AG04450 (cell line): ENCODE measurements at places on chromosomes 1 and 21.

- DNase-seq, result no peak
These were observed 220.3 kb upstream of the FGGY start for GRCh38 chr1:59076612-59077011.

GRCh38 chr1:67590329-67590728 is 94.7 kb upstream of the GADD45A start:
- DNase-seq, result no peak

GRCh38 chr1:58898739-58899586 is 115.1 kb upstream of the JUN start:
- DNase-seq, result no peak

GRCh38 chr1:14613926-14614325 is 15.4 kb downstream of the KAZN start:
- DNase-seq, result no peak

DNA sequence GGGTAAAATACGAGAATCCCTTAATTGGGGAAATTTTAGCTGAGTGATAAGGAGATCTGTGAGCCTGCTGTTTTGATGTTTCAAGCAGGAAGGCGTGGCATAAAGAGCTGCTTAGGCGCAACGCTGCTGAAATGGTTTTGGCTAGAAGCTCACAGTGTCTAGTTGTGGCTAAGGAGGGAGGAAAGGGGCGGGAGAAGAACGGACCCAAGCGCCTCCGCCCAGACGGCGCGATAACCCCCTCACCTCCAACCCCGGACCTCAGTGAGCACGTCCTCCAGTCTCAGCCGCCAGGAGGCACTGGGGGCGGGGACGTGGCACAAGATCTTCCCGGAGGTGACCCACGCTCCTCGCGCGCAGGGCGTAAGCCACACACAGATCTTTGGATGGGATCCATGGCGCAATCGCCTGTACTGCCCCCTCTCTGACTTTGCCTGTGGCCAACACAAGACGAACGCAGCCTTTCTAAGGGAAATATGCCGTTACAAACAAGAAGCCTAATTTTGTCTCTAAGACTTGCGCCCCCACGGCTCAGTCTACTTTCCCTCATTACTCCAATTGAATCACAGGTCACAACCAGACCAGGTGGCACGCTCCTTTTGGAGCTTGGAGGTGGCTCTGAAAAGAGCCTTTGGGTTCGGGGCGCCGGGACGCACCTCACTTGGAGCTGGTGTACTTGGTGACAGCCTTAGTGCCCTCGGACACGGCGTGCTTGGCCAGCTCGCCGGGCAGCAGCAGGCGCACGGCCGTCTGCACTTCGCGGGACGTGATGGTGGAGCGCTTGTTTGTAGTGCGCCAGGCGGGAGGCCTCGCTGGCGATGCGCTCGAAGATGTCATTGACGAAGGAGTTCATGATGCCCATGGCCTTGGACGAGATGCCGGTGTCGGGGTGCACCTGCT is 23.4 kb upstream of the RNF187 start:
- DNase-seq, result no peak

DNA sequence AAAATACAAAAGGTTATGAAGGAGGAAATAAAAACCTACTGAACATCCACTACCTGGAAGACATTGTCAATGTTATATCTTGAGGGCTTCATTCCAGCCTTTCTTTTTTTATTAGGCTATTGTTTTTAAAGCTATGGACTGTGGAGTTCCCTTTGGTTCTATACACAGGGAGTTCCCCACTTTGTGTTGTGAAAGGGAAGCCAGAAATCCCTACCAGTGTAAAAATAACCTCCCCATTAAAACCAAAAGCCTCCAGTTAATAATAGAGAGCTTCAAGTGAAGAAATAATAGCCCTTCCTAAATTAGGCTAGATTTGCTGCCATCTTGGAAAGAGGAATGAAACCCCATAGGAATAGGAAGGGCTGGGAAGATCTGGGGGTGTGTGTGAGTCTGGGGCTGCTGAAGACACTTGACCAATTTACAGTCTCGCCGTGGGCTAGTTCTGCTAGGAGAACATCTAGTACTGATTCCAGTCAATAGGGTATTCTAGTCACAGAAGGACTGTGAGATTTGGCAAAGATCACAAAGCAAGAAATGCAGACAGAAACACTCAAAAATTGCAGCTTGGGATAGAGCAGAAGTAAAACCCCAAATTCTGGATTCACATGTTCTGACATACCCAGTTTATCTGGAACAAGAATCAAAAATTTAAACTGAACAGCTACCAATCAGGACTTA is 32.4 kb upstream of the PTGFRN start:
- DNase-seq, result no peak

DNA sequence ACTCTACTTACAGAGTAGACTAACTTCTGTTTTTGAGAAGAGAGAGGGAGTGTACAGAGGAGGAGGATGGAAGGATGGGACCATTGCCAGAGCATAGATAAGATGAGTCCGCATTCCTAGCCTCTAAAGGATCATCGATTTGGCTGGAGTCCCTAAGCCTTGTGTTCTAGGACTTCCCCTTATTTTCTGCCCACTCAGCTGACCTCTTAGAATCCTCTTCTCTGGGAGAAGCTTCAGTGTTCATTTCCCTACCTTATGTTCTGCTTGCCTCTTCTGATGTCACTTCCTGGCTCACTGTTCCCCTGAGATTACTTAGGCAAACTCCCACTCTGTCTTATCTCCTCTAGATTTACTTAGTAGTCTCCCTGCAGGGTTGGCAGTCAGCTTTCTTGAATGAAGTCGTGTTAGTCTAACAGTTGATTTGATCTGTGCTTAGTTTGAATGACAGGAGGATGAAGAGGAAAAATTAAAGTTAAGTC is 156.7 kb downstream of the SYT2 start:
- DNase-seq, result no peak

DNA sequence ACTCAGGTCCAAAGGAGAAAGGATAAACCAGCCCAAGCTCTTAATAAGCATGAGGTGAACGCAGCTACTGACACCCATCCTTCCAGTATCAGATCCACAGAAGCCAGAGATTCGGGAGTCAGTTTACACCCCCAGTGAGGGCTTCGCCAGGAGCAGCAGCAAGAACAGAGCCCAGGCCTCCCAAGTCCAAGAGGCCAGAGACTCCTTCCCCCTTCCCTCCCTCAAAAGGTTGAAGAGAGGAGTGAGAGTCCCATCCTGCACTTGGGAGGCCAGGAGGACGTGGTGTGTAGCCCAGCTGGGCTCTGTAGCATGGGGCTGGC is 72.8 kb downstream of the MRPL37 start:
- no peak for DNase-seq

DNA sequence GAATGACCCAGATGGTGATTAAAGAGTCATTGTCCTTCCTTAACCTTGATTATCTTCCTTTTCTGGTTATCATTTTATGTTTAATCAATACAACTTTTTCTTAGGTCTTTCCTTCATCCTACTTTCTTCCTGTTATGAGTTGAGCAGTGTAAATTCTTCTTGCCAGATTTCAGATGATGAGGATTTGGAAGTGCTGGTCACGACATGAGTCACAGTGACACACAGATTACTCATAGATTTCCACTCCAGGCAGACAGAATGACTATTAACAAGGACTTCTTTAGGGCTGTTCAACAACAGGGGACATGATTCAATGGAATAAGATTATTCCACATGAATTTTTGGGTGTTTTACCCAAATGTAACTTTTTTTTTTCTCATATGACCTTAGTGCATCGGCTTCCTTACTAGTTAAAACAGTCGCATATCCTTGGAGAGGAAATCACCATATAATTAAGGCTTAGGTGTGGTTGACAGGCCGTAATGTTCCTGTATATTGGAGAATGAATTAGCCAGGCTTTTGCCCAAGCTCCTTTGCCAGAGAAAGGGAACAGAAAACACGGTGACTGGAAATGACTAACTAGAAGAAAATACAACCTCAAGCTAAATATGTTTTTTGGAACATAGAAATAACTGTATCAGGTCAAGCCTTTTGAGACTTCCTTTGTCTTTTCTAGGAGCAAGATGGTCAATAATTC is 44.2 kb downstream of the PRRX1 start:
- peak; percentile 78 for DNase-seq
